RPMI8226 (cell line): ENCODE measurements at places on chromosomes 2 and 18.

- DNase-seq = no peak
Observed at GRCh38 chr2:118232796-118233195, 144.5 kb downstream of the INSIG2 start.

DNA sequence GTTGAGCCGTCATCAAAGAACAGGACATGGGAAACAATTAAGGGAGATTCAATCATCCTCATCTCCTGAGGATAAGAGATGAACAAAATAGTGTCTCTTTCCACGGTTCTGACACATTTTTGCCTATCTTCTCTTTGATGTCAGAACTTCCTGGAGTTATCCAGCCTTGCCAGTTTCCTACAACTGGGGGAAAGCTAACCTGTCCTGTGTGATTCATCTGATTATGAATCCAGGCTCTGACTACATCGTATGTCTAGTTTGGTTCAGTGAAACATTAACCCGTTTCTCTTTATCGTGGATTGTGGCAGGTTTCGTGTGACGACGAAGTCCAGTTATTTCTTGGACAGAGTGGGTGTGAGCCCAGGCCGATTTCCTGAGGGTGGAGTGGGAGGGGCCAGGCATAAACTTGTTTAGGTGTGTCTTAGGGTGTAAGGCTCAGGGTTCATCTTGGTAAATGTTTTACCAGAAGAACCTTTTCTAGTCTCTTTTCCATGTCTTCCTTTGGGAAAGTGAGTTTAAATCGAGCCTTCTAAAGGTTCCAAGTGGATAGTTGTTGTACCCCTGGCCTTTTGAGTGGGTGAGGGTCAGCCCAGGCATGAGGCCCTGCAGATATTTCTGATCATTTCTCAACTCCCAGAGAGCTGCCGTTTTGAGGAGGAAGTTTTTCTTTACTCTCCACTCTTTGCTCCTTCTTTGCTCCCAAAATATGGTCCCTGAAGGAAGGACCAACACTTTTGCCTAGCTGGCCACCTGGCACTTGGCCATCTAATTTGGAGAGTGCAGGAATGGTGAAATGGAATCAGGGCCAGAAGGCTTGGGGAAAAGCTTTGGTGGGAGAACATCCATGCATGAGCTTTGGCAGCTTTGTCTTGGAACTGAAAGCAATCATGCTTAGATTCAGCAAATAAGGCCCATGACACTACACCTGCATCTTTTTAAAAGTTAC lies 50.4 kb upstream of the FZD5 start:
- no peak for DNase-seq

GRCh38 chr2:167966937-167967913 lies 280.2 kb downstream of the STK39 start:
- DNase-seq = no peak

GRCh38 chr2:207334301-207334623 lies 168.5 kb upstream of the KLF7 start:
- DNase-seq = no peak

DNA sequence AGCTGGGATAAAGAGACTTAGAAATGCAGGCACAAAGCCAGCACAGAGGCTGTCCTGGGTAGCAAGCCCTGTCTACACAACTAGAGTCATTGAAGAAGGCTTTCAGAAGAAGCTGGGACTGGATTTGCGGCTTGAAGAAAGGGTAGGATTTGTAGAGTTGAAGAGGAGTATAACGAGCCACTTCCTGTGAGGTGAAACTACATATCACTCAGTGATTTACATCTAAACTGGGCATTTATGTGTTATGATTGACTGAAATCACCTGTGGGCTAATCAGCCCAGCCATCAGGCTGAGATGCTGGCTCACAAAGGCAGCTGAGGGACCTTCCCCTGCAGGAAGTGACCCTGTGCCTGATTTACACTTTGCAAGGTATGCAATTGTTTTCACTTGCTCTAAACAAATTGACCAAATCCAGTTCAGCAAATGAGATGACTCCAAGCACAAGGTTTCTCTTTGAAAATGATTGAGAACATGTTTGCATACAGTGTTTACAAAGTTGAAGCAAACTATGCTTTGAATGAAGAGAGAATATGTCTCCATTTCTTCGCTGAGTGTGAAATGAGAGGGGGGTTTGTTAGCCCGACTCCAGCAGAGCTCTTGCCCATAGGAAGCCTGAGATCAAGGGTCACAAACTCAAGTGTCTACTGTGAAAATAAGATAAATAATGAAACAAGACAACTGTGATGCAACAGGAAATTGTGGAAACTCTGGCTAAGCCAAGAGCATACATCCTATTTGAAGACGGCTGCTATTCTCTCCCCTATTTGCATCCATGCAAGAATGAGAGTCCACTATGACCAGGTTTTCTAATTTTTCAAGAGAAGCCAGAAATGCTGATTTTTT lies 69.3 kb upstream of the HK2 start:
- DNase-seq = no peak

DNA sequence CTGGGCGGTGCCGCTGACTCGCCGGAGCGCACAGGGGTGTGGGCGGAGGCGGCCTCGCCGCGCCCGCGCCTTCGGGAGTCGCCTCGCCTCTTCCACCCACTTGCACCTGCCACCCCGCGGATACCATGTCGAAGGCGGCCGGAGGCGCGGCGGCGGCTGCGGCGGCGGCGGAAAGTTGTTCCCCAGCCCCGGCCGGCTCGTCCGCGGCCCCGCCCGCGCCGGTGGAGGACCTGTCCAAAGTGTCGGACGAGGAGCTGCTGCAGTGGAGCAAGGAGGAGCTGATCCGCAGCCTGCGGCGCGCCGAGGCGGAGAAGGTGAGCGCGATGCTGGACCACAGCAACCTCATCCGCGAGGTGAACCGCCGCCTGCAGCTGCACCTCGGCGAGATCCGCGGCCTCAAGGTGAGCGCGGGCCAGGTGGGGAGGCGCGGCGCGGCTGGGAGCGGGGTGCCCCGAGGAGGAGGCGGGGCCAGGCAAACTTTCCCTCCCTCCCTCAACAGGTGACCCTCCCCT lies 766 bp downstream of the CCDC85A start:
- peak; percentile 28 for DNase-seq

- DNase-seq = no peak
Observed at GRCh38 chr2:233447506-233448219, 93.4 kb downstream of the DGKD start.

- no peak for DNase-seq
Observed at GRCh38 chr2:160389875-160390274, 103.7 kb downstream of the RBMS1 start.
